ENCODE measurements at places on chromosomes 4 and X.

- no peak for DNase-seq
Measured at GRCh38 chrX:13418126-13419097, 98.6 kb upstream of the ATXN3L start.

GRCh38 chrX:145816601-145817315 lies 871 bp upstream of the SLITRK2 start:
- DNase-seq = no peak

DNA sequence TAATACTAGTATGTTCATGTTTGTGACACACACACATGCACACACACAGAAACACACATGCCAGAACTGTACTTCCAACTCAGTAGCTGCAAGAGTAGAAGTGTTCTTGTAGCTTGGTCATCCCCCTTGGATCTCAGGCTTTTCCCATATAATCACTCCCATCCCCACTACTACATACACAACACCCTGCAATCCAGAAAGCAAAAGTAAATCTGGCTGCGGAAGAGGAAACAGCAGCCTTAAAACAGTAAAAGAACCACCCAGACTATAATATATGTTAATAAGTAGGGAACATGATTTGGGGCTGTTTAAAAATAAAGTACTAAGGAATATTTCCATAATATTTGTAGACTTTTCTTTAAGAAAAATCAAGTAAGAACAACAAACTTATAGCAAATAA lies 103.2 kb downstream of the AMMECR1 start:
- DNase-seq = no peak

- DNase-seq = no peak
Measured at GRCh38 chr4:70651864-70652506, 14.3 kb downstream of the JCHAIN start.

GRCh38 chrX:84363663-84364062 lies 138.6 kb downstream of the HDX start:
- DNase-seq = no peak

DNA sequence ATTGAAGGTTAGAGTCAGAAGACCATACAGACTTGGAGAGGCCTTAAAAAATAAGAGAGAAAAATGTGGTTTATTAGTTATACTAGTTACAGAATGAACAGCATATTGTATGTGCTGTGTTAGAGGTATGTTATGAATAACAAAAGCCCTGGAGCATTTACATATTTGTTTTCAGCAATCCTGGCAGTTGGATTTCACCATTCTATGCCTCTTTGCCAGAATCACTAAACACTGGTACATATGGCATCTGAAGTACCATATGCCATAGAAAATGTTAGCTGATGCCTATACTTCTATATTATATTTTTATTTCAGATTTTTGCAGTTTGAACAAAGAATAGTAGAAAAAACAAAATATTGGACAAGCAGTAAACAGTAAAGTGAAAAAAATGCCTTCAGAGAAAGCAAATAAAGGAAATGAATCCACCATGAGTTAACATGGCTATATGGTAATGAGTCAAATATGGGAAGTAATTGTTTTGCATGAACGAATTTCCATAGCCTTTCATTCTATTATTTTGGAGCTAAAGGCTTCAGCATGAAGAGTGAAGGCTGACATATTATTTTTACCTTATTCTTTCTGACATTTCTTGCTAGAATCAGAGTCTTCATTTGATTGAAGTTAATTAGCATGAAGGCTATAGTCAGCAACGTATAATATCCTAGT lies 41.9 kb upstream of the PRDM8 start:
- no peak for DNase-seq

DNA sequence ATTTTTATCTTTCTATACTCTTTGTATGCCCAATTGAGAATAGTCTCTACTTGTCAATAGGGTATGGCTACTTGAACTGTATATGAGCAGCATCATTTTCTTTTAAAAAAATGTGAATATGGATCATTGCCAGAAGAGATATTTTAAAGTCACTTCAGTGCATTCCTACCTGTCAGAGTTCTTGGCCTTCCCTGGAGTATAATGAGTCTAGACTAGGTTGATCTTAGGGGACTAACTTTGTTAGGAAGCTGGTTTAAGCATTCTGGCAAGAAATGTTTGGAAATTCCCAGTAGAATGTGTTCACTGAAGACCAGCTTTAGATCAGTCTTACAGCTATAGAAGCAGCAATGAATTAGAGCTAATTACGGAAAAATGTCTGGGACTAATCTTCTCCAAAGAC lies 178.2 kb downstream of the FAT4 start:
- no peak for DNase-seq

- no peak for DNase-seq
Measured at GRCh38 chr4:99690990-99691389, 33.4 kb upstream of the C4orf54 start.

- no peak for DNase-seq
Measured at GRCh38 chrX:128408842-128409241, 356.6 kb upstream of the ACTRT1 start.

DNA sequence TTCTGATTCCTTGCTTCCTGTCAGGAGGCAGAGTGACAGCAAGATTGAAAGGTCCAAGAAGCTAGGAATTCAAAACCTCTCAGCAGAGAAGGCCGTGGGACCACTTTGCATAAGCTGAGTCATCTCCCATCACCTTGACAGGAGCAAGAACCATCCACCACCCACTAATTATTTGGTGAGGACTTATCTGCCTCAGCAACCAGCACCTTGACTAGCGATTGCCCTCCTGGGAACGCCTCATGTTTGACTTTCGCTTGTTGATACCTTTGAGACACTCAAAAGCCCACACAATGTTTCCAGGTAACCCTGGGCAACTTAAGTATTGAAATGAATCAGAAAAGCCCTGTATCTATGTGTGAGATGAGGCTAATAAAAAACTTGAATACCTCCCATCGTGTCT lies 233.5 kb upstream of the GYPA start:
- DNase-seq = no peak

DNA sequence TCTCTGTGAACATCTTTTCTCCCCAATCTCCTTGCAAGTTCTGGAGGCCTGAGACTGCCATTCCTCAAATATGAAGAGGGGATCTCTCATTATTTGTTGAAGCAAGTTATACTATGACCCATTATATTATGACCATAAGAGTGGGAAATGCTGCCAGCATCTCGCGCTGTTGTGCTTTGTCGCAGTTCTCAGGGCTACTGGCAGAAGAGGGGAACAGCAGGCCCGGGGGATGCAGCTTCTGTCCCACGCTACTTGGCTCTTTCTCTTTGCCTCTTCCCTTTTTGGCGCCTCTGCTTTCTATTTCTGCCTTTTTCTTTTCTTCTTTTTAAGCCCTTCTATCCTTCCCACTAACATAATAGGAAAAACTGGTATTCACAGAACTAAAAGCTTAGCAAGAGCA lies 64.2 kb downstream of the GEMIN8 start:
- DNase-seq = no peak

- DNase-seq = no peak
Measured at GRCh38 chr4:169438057-169438480, 167.3 kb upstream of the SH3RF1 start.

DNA sequence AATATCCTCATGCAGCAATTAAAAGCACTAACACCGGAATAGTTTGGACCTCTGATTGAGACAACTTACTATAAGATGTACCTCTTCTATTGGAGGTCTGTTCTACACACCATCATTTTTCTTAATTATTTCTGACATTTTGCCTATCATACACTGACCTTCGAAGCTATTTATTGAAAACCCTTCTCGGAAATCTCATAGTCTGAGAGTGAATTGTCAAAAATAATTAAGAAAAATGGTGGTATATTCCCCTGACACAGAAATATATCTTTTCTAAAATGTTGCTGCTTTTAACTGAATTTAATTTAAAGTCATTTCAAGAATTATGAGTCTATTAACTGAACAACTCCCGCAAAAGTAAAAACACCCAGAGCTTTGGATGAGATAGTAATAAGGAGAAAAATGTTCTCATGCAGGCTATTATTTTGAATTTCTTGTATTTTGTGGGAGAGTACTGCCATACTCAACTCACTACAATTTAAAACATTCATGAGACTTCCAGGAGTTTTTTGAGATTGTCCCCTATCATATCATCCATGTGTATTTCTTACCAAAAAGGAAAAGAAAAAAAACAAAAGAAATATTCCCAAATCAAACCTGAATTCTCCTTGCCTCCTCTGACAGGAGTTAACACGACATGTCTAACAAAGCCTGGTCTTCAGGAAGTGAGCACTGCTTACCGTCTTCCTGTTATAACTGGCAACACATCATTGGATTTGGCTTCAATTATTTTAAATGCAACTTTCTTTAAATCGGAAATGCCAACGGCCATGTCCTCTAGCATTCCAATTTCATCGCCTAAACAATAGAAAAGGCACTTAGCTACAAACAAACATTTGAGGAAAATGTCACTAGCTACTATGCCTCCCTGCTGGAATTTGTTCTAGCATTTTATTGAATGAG lies 485.3 kb downstream of the IL15 start:
- DNase-seq = no peak

GRCh38 chr4:48804584-48805301 lies 24.7 kb upstream of the FRYL start:
- DNase-seq = no peak

DNA sequence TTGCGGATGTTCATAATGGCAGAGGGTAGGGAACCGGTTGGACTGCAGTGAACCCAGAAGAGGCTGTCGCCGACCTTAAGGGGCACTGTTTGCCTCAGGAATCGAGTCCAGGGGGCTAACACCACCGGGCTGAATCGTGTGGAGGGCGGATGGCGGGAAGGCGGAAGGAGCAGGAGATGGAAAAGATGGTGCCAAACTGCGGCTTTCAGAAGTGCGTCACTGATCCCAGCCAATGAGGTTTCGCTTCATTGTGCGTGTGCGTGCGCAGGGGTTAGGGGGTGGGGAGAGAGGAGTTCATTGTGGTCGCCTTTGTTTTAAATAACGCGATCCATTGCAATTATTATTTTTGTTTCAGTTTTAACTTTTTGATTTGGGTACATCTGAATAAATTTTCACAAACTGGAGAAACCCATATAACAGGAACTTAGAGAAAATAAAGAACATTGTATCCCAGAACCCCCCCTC lies at the start of gene NAA11:
Gene NAA11 (minus strand): TSS at position 198 of the 465 bp plus-strand sequence. CDS start 184 bp downstream, at position 14.
- no peak for DNase-seq

DNA sequence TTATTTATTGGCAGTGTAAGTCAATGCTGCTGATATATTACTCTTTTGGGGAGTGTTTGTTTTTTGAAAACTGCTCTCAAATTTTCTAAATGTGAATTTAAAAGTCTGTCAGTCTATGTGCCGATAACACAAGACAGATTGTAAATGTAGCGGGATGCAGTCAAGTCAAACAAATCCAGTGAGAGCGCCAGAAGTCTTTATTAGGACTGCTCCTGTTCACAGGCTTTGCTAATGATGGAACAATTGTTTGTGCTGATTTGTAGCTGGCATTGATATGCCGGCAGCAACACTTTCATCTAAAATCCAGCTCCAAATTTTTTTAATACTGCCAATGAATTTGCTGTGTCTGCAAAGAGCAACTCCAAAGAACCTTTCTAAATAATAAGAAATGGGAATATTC lies 78.7 kb upstream of the TET2 start:
- DNase-seq = no peak

DNA sequence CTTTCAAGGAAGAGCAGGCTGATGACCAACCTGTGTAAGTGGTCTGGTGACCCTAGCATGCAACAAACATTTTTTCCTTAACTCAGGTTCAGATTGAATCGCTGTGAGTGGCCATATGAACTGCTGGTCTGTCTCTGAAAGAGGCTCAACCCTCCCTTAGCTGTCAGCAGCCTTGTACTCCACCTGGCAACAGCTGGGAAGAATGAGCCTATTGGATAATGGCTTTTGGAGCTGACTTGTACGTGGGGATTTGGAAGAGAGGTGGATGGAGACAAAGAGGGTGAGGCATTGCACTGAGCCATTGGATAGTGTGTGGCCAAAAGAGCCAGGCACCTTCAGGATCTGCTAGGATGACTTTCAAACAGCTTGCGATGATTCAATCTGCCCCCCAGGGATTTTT lies 35.7 kb upstream of the BMP15 start:
- DNase-seq = no peak

DNA sequence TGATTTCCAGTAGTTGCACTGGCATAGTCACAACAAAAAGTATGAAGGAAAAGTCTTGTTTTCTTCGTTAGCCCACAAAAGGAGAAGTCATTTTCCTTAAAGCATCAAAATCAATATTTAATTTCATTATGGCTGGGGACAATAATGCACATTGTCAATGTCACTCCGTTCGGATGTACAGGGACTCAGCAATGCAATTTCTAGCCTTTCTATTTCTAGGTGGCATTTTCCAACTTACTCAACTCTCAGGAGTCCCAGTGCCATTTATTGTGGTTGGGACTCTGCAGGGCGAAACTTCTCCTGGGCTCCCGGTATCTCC lies 99.6 kb downstream of the CEP135 start:
- DNase-seq = no peak

- no peak for DNase-seq
Measured at GRCh38 chrX:38335382-38335781, 8.1 kb upstream of the RPGR start.

DNA sequence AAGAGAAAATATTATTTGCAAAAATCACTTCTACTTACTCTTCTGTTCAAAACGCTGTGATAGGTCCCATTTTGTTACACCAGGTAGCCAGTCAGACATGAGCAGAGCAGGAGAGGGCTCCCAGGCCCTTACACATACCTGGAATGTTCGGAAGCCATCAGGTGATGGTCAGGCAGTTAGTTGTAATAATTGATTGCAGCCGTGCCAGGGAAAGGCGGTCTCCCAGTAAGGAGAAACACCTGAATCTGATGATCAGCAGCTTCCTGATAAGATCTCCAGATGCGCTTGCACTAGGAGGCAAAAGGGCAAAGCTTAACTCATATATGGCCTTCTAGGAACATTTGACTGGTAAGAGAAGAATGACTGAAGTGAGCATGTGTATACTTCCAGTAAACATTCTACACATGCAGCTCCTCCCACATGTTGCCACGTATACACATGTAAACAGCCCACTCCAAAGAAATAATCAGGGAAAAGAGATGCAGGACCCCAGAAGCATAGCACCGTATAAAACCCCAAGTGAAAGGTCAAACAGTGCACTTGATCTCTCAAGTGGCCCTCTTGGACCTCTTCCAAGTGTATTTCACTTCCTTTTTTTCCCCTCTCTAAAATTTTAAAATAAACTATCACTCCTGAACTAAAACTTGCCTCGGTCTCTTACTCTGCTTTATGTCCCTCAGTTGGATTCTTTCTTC lies 1338.0 kb downstream of the FSTL5 start:
- DNase-seq = no peak

DNA sequence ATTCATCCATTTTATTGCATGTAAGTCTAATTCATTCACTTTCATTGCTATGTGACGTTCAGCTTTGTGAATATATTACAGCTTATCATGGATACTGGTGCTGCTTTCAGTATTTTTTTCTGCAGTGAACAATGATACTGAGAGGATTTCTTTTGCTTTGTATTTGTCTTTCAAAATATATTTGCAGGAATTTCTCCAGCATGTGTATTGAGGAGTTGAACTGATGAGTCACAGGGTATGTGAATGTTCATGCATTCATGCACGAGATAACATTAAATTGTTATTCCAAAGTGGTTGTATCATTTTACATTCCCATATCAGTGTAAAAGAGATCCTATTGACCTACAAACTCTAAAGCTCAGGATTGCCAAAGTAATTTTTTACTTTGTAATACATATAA lies 283.8 kb upstream of the ARSJ start:
- no peak for DNase-seq

All from stimulated activated CD8-positive, alpha-beta memory T cell treated with anti-CD3 and anti-CD28 coated beads, Interleukin-4, amount 100 ng/mL, for 1 hour (primary cell).